Spinal cord (tissue), 10 donors: ENCODE measurements at places on chromosomes 1 and 21. TPM values are rescaled to one million over a fixed set of nuclear protein-coding genes. Genes with fewer than 3 reads are reported as not detected.

CD48 gene
- 9.4 TPM for total RNA-seq

HSPB7 gene
- total RNA-seq: 1.4 TPM

DNA sequence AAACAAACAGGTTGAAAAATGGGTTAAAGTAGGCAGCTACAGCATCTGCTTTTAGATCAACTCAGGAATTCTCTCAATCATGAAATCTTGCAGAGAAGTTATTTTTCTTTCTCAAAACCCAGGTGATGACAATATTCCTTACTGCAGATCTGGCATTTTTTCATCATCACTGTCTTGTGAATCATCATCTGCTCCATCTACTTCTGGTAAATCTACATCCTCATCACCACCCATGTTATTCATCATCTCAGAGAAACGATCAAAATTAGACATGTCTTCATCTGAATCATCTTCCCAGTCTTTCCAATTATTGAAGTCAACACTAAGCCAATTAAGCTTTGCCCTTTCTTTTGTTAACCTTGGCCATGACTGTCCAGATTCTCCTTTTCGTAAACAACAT is 21.8 kb downstream of the GBP2 start:
- no peaks in the 10 kb centered on the region for H3K4me1 ChIP-seq
- no peaks in the 10 kb centered on the region for H3K27me3 ChIP-seq

FGGY gene
- 33.1 TPM for total RNA-seq

OR6N1 gene
- total RNA-seq: not detected
